A172 (cell line): ENCODE measurements at places on chromosomes 6 and 20.

DNA sequence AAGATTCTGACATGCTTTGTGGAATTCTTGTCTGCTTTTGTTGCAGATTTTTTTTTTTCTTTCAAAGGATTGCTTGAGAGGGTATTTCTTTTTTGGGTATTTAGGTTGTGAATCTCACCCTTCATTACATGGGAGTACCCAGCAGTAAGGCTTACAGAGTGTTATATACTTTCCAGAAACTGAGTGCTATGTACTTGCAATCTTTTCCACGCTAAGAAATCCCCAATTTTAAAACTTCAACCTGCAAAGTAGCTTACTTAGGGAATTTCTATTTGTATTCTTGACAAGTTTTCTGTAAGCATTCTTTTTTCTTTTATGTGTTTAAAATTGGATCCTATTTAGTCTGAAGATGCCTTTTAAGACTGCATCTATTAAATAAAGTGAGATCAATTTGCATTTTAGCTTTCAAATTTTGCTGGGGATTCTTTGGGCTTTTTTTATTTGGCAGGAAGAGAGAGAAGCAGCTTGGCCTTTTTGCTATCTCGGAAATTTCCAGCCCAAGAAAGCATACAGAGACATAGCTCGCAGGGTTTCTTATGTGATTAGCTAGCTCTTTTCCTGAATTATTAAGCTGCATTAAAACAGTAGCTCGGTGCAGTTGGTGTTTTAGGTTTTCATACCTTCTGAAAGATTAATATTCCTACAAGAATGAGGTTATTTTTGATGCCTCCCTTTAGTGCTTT, 42.6 kb downstream of the KCNS1 start:
- DNase-seq, result no peak

GRCh38 chr6:150765067-150765764, 100.3 kb upstream of the MTHFD1L start:
- DNase-seq, result no peak

GRCh38 chr20:4164246-4164645, 148.9 kb upstream of the RNF24 start:
- no peak for DNase-seq

- DNase-seq, result no peak
Measured at GRCh38 chr6:121503589-121503991, 68.1 kb downstream of the GJA1 start.
